ENCODE measurements at places on chromosomes 7 and 10.

- no peak for DNase-seq
Measured at GRCh38 chr7:19869979-19870378, 96.6 kb upstream of the TMEM196 start.

DNA sequence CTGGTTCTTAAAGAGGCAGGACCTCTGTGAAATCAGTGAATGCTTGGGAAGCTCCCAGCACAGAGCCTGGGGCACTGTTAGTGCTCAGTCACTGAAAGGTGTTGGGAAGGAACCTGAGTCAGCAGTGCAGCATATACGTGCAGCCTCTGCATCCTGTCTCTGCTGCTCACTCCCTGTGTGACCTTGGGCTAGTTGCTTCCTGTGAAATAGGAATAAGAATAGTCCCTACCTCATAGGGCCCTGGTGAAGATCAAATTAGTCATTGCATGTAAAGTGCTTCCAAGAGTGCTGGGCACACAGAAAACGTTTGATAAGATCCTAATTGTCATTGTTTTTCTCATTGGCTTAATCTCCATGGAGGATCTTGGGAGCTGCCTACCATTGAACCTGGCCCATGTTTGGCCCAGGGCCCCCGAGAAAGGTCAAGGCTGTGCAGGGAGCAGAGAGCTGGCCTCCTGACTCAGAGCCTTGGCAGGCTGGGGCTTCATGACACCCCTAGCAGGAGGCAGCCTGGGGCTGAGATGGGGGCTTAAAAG, 73.3 kb upstream of the COL13A1 start:
- no peak for DNase-seq

GRCh38 chr7:26198133-26198780, 2.3 kb downstream of the HNRNPA2B1 start:
- DNase-seq: no peak

DNA sequence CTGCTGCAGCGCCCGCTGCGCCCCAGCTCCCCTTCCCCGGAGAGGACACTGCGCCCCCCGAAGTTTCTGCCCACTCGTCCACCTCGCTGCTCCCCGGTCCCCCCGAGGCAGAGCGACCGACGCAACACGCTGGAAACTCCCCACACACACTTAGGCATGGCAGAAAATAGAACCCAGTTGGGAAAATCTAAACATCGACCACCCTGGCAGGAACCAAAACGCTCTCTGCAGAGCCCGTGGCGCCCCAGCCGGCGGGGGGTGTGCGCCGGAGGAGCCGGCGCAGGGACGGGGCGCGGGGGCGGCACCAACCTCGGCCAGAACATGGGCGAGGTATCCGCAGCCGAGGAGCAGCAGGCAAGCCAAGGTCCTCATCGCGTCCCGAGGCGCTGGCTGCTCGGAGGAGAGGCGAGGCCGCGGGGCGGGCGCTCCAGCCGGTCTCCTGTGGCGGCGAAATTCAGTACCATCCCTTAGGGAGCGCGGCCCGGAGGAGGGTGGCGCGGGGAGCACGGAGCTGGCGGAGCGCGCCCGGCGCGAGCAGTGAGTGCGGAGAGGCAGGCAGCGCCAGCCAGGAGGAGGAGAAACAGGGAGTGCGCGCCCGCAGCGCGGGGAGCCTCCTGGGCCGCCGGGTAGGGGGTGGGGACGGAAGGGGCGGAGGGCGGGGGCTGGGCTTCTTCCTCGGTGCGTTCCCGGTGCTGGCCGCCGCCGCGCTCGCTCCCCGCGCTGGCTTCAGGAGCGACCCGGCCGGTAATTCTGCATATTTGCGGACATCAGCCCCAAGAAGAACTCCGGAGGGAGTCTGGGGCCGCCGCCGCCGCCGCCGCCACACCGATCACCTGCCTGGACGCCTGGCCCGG, 789 bp downstream of the PDGFA start:
- DNase-seq: no peak

DNA sequence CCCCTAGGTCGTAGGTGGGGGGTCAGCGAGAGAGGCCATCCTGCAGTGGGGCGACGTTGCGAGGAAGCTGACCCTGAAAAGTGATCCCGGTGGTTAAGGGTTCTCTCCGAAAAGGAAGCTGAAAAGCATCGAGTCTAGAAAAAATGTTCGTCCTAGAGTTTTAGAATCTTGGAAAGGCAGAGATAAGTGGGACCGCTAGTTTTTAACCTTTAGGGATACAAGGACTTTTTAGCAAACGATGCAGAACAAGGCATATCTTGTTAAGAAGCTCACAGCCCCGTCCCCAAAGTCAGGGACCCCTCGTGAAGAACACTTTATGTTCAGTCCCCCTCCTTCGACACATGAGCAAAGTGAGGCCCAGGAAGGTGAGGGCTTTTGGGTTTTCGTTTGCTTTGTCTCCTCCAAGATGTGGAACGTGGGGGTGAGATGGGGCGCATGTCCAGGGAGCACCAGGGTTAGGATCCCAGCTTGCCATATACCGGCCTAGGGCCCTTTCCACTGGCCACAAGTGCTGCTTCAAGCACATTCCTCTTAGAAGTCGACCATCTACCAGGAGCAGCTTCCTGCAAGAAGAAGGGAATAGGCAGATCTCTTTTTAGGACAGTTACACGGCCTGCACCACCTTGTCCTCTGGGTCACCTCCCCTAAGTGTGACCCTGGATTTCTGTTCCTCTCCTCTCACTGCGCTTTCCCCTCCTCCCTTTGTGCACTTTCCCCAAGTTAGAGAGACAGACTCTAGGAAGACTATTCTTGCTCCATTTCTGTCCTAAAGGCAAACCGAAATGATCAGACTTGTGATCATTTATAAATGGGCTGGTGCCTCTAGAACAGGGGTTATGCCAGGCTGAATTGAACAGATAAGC, 969 bp downstream of the SLC35G1 start:
- no peak for DNase-seq

DNA sequence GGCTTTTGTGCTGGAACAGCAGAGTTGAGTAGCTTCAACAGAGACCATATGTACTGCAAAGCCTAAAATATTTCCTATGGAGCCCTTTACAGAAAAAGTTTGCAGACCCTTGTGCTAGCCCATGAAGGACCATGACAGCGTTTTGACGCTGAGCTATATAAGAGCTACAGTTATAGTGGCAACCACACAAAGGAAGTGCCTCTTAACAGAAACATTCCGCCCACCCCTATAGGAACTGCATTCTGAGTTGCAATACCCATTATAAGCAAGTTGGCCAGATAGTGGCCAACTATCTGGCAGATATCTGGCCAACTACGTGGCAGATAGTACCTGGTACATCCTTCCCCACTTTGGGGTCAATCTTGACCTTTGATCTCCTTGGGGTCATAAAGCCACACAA, 47.5 kb upstream of the DMBT1 start:
- DNase-seq: no peak

GRCh38 chr10:49649936-49650723, 29.3 kb upstream of the C10orf53 start:
- DNase-seq: no peak

GRCh38 chr7:144584726-144585125, 181.2 kb upstream of the NOBOX start:
- DNase-seq: no peak

DNA sequence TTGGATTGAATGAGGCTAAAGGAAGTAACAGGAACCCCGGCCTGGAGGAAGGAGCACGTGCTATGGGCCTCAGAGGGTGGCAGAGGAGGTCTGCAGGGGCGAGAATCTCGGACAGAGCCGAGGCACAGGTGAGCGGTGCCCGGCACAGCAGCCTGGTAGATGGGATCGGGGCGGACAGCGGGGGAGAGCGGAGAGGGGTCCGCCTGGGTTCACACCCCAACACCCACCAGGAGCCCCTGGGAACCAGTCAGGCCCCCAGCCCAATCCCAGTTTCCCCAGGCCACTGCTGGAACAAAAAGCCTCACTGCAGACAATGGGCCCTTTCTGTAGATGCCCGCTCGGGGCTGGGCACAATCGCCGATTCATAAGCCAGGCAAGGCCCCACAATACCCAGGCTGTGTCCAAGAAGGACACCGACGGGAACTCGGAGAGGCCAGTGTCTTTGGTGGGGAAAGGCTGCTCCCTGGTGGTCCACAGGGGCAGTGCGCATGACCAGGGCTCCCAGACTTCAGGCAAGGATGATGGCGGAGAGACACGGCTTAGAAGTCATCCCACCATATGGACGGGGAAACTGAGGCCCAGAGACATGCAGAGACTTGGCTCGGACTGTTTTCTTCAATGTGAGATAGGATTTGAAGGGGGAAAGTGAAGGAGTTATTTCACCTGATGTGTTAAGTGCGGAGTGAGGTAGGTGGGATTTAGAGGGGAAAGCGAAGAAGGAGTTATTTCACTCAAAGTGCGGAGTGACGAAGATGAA, 106.9 kb upstream of the GPR26 start:
- peak; percentile 21 for DNase-seq

GRCh38 chr7:6074612-6075380, 43.6 kb downstream of the ANKRD61 start:
- no peak for DNase-seq

- no peak for DNase-seq
Measured at GRCh38 chr7:111954474-111955381, 251.5 kb downstream of the DOCK4 start.

GRCh38 chr10:2279711-2280110, 542.4 kb upstream of the ADARB2 start:
- DNase-seq: no peak

- DNase-seq: no peak
Measured at GRCh38 chr7:894164-894867, 18.0 kb downstream of the GET4 start.

- no peak for DNase-seq
Measured at GRCh38 chr10:98431016-98431415, 15.7 kb downstream of the HPS1 start.

- no peak for DNase-seq
Measured at GRCh38 chr7:132179080-132179430, 397.2 kb downstream of the PLXNA4 start.

GRCh38 chr7:148701414-148701813, 2.7 kb downstream of the CUL1 start:
- no peak for DNase-seq

DNA sequence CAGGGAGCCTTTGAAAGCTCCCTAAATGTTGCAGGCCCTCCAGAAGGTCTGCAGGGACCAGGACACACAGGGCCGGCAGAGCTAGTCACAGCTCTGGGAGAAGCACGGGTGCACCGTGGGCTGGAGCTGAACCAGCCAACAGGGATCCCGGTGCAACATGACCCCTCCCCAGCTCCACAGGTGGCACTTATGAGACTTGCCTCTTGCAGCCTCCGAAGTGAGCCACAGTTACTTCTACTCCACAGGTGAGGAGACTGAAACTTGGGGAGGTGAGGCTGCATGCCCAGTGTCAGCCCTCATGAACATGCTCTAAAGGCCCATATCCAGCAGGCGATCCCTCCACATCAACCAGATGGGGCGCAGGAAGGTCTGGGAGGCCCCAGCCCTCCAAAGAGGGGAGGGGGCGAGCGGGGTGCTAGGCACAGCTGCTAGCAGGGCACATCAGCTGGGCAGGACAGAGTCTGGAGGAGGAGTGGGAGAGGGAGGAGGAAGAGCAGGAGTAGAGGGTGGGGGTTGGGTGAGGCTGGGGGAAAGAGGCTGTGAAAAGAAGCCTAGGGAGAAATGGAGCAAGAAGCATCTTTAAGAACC, 224.3 kb downstream of the ELFN1 start:
- no peak for DNase-seq

GRCh38 chr7:47852330-47853245, 95.7 kb downstream of the PKD1L1 start:
- no peak for DNase-seq
